ENCODE measurements at places on chromosomes 4 and X.

DNA sequence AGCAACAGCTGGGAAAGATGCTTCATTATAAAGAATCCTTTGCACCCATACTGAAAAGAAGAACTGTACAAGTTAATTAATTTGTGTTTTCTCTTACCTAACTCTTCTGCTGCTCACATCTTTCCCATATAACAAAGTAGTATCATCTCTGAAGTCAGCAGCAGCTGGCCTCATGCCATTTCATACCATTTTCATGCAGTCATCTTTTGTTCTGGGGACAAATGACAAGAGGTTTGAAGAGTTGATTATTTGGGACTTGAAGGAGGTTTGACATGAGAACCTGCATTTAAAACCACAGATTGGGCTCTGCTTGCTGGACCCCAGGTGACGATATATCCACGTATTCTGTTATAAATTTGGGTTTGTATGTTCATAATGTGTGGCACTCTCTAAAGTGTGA is 430.3 kb downstream of the SPRY1 start:
- no peak for DNase-seq

DNA sequence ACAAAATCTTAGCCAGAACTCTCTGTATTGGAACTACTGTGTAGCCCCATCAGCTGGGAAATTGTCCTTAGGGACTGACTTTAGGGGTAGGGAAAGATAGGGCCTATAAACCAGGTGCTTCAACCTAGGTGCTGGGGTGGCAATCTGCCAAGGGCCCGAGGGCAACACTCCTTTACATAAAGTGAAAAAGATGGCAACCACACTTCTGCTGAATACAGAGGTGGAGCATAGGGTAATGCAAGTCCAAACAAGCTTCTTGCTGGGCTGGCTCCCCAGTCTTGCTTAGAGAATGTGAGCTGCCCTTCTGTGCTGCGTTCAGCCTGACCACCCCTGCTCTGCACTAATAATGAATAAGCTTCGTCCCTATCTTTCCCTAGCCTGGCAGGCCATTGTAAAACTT is 9.8 kb downstream of the ZBTB33 start:
- DNase-seq: no peak

GRCh38 chr4:3880615-3881120 is 114.5 kb downstream of the ADRA2C start:
- no peak for DNase-seq

DNA sequence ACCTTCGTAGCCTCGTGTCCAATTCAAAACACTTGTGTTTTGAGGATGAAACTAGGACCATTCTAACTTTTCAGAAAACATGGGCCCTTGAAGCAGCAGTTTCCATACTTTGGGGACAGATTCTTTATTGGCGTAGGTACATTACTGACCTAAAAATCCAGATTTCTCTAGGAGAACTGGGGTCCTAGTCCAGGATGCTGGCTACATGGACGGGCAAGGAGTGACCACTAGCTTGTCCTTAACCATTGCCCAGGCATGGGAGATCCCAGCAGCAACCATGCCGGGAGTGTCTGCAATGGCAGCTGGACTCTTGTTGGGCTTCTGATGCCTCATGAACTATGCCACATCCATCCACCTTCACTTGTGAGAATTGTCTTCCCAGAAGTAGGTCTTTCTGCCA is 62.2 kb upstream of the WDR1 start:
- DNase-seq: no peak

GRCh38 chrX:47093248-47093647 is 15.0 kb downstream of the RGN start:
- DNase-seq: no peak
